Testis (tissue), 5 donors: ENCODE measurements at places on chromosomes 2 and 18. TPM values are rescaled to one million over a fixed set of nuclear protein-coding genes. Genes with fewer than 3 reads are reported as not detected.

DNA sequence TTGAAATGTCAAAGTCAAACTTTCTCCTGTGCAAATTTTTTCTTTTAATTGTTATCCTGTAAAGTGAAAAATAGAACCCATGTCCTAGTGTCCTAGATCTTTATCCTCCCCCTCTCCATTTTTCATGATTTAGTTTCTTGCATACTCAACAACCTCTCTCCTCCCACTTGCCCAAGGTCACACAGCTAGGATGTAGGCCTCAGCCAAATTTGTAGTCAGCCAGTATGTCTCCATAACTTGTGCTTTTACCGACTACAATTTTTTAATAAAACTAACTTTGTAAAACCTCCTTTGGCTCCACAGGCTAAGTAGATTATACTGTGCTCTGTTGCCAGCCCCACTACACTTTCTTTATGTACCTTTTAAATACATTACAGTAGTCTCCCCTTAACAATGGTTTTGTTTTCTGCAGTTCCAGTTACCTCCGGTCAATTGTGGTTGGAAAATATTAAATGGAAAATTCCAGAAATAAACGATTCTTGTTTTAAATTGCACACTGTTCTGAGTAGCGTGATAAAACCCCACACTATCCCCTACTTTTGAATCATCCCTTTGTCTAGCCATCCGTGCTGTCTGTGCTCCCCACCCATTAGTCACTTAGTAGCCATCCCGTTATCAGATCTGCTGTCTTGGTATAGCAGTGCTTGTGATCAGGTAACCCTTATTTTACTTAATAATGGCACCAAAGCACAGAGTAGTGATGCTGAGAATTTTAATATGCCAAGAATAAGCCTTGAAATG is 22.8 kb downstream of the GULP1 start:
- peak overlapping the region; percentile 48 for H3K27ac ChIP-seq
- no peak overlapping the region for H3K4me3 ChIP-seq
- H3K4me1 ChIP-seq = no peaks in the 10 kb centered on the region

DNA sequence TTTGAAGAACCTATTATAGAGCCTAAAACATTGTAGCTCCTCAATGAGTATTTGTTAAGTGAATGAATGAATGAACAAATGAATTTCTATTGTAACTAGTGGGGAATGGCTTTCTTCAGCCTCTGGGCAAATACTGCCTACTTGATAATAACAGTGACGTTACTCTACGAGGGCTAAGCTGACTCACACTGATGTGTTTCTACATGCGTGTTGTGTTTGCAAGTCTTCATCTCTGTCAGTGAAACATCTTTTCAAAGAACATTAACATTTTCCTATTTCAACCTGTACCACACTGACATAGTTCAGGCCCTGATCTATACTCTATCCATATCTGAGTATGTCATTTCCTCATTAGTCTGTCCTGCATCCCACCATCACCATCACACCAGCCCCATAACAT is 319.9 kb upstream of the ACVR2A start:
- DNase-seq = no peak
- no peak overlapping the region for H3K27ac ChIP-seq
- no peaks in the 10 kb centered on the region for H3K36me3 ChIP-seq
- H3K4me3 ChIP-seq = no peak overlapping the region
- H3K4me1 ChIP-seq = no peaks in the 10 kb centered on the region

- H3K4me3 ChIP-seq = no peak overlapping the region
- H3K27me3 ChIP-seq = no peaks in the 10 kb centered on the region
- DNase-seq = no peak
- no peak overlapping the region for H3K27ac ChIP-seq
- H3K4me1 ChIP-seq = peaks cover 4% of the 10 kb centered on the region
Observed at GRCh38 chr2:196166876-196167275, 4.5 kb downstream of the STK17B start.

DNA sequence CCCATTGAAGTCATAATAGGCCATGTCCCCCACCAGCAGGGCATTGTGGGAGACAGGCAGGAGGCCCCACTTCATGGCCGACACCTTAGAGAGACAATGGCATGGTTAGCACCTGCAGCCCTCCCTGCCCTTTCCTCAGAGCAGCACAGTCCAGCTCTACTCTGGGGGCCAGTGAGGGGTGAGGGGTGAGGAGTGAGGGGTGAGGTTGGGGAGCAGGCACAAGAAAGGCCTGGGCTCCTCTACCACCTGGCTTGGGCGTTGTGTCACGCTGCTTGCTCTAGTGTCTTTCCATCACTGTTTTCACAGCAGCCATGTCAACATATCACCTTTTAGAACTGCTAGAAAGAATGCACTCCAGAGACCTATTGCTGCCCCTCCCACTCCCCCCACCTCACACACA is 77.2 kb downstream of the ADD2 start:
- no peaks in the 10 kb centered on the region for H3K4me1 ChIP-seq
- no peaks in the 10 kb centered on the region for H3K36me3 ChIP-seq
- no peak for DNase-seq
- no peaks in the 10 kb centered on the region for H3K27me3 ChIP-seq
- no peak overlapping the region for H3K4me3 ChIP-seq

DNA sequence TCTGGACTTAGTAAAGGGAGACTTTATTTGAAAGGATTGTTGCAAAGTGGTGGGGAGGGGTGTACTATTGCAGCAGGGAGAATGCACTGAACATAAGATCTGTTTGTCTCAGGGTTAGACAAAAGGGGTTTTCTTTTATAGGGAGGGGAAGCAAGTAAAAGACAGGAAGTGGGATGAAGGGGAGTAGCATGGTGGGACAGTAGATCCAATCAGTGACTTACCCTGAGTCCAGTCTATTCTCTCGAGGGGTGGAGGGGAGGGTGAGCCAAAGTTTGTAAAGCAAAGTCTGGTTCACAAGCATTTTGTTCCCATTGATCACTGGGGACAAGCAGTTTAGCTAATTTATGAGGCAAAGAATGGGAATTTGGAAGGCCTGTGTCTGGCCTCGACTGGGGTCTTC is 35.0 kb upstream of the CYP27C1 start:
- no peaks in the 10 kb centered on the region for H3K27me3 ChIP-seq
- H3K27ac ChIP-seq = no peak overlapping the region
- no peak for DNase-seq
- no peaks in the 10 kb centered on the region for H3K4me1 ChIP-seq

DNA sequence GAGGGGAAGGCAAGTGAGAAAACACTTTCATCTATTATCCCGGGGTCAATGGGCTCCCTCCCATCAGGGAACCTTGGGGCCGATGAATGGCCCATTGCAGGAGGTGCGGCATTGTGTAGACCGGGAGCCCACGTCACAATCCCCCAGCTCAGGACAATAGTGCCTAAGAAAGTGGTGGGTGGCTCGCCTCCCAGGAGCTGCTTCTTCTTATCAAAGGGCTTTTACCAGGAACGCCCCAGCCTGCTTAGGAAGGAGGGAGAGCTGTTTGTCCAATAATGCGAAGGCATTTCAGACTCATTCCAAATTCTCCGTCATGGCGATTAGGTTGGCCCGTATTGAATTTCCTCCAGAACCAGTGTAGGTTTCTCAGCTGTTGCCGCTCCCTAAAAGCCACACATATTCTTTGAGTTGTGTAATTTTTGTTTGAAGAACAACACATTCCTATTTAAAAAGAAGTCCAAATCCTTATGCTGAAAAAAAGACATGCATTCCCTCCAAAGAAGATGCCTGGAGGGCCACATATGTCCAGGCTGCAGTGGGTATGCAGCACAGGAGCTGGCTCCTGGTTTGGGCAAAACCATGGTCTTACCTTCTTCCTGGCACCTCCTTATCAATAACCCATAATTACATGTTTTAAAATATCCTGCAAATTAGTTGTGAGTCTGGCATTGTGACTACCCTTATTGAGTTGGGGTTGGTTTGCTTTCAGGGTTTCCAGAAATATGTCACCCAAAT is 264.7 kb downstream of the MYCN start:
- H3K4me1 ChIP-seq = no peaks in the 10 kb centered on the region
- DNase-seq = no peak
- no peak overlapping the region for H3K4me3 ChIP-seq
- H3K36me3 ChIP-seq = no peaks in the 10 kb centered on the region
- no peak overlapping the region for H3K27ac ChIP-seq
- no peaks in the 10 kb centered on the region for H3K27me3 ChIP-seq

DNA sequence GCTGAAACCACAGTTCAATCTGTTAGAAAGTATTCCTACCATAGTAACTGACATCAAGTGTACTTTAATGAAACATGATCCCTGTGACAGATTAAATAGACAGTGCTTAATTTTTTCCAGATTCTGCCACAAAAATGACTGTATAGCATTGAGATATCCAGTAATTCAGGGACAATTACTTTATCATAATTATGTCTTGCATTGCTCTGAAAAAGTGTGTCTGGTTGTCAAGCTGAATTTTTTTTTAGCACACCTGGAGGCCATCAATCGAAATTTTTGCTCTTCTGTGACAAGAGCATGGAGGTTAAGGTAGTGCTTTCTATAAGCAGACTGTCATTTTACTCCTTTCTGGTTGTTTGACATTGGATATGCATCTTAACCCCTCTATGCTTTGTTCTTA is 1083.8 kb upstream of the NRXN1 start:
- no peak overlapping the region for H3K4me3 ChIP-seq
- no peak overlapping the region for H3K27ac ChIP-seq
- DNase-seq = no peak
- H3K4me1 ChIP-seq = no peaks in the 10 kb centered on the region
- no peaks in the 10 kb centered on the region for H3K36me3 ChIP-seq

DNA sequence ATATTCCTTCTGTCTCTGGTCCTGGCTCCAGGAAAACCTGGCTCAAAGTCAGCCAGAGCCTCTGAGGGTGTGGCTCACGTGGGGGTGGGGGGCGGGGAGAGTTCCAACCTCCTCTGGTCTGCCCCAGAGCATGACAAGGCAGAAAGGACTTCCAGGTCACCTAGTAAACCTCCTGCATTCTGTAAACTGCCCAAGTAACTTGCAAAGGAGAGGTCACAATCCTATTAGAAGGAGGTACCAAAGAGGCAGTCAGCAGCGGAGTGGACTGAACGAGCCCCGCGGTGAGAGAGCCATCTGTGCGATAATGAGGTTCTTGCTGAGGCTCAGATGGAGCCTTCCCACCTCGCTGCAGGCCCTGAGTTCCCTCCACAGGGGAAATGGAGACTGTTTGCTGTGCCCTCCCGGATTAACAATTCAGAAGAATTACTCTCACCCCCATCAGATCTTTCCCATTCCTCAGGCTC is 58.9 kb upstream of the GATA6 start:
- H3K36me3 ChIP-seq = no peaks in the 10 kb centered on the region
- no peaks in the 10 kb centered on the region for H3K27me3 ChIP-seq
- no peaks in the 10 kb centered on the region for H3K4me1 ChIP-seq
- H3K27ac ChIP-seq = no peak overlapping the region

GRCh38 chr2:21282515-21282898 is 158.7 kb downstream of the TDRD15 start:
- no peaks in the 10 kb centered on the region for H3K36me3 ChIP-seq
- no peaks in the 10 kb centered on the region for H3K4me1 ChIP-seq
- H3K4me3 ChIP-seq = no peak overlapping the region
- no peaks in the 10 kb centered on the region for H3K27me3 ChIP-seq

GRCh38 chr2:237441605-237442274 is 27.8 kb upstream of the COL6A3 start:
- DNase-seq = no peak
- no peaks in the 10 kb centered on the region for H3K36me3 ChIP-seq
- H3K27ac ChIP-seq = no peak overlapping the region
- H3K4me3 ChIP-seq = no peak overlapping the region
- no peaks in the 10 kb centered on the region for H3K4me1 ChIP-seq

- DNase-seq = peak; percentile 24
- H3K36me3 ChIP-seq = no peaks in the 10 kb centered on the region
- no peaks in the 10 kb centered on the region for H3K4me1 ChIP-seq
Observed at GRCh38 chr2:135052997-135053474, 944 bp downstream of the RAB3GAP1 start.

DNA sequence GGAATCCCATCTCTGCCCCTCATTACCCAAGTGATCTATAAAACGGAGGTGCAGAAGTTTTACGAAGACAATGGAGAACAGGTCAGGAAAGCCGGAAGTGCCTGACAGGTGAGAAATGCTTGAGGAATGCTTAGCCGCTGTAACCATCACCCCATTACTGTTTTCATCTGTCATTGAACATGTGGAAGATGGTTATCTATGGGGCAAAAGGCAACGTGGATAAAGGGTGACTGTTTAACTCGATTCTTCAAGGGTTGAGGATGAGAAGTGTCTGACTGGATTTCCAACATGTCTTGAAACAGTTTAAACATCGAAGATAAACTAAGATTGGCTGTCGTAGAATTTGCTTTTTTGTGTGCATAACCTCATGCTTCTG is 17.3 kb downstream of the HK2 start:
- no peaks in the 10 kb centered on the region for H3K27me3 ChIP-seq
- H3K36me3 ChIP-seq = no peaks in the 10 kb centered on the region
- peak overlapping the region; percentile 50 for H3K27ac ChIP-seq

DNA sequence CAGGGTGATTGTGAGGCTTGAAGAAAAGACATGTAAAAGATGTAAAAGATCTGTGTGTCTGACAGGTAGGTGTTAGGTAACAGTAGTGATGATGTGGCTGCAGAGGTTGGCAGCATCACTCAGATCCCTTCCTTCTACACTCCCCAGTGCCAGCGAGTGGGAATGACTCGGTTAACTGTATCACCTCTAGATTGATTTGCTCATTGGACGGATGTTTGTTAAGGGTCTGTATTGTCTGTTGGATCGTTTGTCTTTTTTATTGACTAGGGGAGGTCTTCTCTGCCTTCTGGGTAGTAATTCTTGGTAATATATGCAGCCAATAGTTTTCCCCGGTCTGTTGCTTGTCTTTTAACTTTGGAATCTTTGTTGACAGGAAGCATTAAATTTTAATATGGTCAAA is 44.8 kb upstream of the CNGA3 start:
- no peaks in the 10 kb centered on the region for H3K36me3 ChIP-seq
- no peaks in the 10 kb centered on the region for H3K27me3 ChIP-seq
- H3K4me3 ChIP-seq = no peak overlapping the region
- H3K4me1 ChIP-seq = no peaks in the 10 kb centered on the region

- no peak overlapping the region for H3K4me3 ChIP-seq
- H3K36me3 ChIP-seq = no peaks in the 10 kb centered on the region
- no peaks in the 10 kb centered on the region for H3K4me1 ChIP-seq
- no peak overlapping the region for H3K27ac ChIP-seq
Observed at GRCh38 chr2:101946372-101947039, 45.3 kb upstream of the IL1R2 start.

DNA sequence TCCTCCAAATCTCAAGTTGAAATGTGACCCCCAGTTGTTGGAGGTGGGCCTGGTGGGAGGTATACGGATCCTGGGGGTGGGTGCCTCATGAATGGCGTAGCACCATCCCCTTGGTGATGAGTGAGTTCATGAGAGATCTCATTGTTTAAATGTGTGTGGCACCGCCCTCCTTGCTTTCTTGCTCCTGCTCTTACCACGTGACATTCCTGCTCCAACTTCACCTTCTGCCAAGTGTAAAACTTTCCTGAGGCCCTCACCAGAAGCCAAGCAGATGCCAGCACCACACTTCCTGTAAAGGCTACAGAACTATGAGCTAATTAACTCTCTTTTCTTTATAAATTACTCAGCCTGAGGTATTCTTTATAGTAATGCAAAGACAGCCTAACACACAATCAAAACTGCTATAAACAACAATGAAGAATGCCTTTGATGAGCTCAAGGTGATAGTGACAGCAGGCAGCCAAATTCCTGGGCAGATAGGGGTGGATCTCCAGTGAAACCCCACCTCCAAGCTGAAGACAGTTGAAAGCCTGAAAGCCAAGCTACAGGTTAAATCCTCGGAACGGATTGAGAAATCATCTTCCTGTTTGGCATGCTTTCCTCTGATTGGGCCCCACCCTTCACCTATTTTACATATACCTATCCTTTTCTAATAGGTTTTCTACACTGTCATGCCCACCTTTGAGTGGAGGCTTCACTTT is 26.9 kb downstream of the MCEE start:
- no peak overlapping the region for H3K4me3 ChIP-seq
- no peaks in the 10 kb centered on the region for H3K27me3 ChIP-seq
- DNase-seq = no peak
- H3K27ac ChIP-seq = no peak overlapping the region
- no peaks in the 10 kb centered on the region for H3K4me1 ChIP-seq

Gene EVX2
- 2.3 TPM for polyA plus RNA-seq

Gene POU3F3
- polyA plus RNA-seq = 0.96 TPM

Gene DYSF
- polyA plus RNA-seq = 10.9 TPM

Gene KIF1A
- 33.5 TPM for polyA plus RNA-seq

Gene CNRIP1
- polyA plus RNA-seq = 10.5 TPM
